CD4-positive, alpha-beta T cell treated with Interleukin-6 at 100 ng/mL for 8 hours (primary cell): ENCODE measurements at places on chromosomes 1 and 21.

DNA sequence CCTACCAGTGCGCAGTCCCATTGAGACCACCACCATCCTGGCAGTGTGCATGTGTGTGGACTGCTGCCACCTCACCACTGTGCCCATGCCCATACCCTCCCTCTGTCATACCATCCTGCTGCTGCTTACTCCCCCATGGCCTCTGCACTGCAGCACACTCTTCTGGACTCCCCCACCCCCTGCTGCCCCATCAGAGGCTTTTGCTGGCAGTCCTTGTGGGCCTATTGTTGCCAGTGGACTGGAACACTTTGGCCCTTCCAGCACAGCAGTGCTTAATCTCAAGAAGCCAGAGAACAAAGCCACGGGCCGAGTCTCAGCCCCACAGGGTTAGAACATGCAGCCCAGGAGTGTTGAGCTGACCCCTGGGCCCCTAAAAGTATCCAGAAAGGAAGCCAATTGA is 41.9 kb upstream of the IVNS1ABP start:
- DNase-seq, result no peak

GRCh38 chr1:61436016-61436415 is 288.9 kb downstream of the TM2D1 start:
- no peak for DNase-seq

- no peak for DNase-seq
These were observed 9.8 kb downstream of the DISP1 start for GRCh38 chr1:222824641-222825040.

GRCh38 chr21:34521561-34521960 is 9.6 kb upstream of the KCNE1 start:
- DNase-seq, result no peak

DNA sequence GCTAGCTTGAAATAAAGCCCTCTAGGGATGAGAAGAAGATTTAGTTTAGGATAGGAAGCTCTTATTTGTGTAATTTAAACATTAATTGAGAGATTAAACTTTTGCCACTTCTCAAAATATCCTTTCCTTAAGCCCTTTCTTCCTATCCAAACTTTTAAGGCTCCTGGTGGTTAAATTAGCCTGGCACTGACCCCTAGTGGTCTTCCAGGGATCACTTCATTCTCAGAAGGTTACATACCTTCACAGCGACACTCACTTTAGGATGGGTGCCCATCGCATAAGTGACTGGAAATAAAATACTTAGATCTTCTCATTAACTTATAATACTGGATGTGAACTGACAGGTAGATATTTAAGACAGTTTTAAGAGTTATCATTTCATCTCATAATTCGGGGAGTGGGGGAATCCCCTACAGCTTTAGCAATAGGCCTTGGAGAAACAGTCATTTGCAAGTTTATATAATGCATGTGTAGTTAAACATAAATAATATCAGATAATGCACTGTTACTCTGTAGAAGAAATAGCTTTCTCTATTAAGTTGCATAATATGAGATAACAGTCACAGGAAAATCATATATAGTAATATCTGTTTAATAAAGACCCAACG is 7.4 kb downstream of the LHX9 start:
- DNase-seq, result peak; percentile 33

DNA sequence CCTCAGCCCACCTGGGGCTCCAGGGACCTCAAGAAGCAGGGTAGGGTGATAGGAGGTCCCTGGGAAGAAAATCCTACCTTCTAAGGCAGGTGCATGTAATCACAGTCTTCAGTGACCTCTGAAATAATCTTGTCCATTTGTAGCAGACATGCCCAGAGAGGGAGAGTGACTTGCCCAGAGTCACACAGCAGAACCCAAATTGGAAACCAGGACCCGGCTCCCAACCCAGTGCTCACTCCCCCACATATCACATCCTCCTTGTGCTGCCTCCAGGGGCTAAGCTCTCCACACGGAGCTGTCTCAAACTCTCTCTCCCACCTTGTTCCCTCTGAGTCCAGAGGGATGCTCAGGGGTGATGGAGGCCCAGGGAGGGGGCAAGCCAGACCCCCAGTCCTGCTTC is 72.5 kb downstream of the RAP1GAP start:
- no peak for DNase-seq

DNA sequence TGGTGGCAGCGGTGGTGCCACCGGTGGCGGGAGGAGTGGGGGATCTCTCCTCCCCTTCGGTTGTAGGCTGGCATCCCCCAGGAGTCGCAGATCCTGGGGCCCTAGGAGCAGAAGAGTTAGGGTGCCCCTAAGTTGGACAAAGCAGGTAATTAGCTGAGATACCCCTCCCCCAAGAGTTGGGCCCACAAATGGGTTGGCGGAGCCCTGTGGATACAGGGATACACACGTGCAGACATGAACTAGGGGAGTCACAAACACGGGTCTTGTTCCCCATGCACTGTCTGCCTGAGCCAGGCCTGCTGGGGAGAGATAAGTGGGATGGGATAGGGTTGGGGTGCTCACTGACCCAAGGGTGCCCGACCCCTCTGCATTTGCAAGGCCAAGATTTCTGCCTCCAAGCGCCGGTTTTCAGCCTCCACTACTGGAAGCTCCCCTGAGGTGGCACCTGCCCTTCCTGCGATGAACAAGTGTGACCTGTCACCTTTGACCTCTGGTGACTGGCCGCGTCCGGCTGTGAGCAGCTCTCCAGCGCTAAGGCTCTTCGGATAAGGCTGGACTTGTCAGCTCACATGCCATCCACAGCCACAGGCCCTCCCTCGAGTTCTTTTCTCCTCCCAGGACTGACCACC is 1.8 kb downstream of the CCDC17 start:
- DNase-seq, result no peak

DNA sequence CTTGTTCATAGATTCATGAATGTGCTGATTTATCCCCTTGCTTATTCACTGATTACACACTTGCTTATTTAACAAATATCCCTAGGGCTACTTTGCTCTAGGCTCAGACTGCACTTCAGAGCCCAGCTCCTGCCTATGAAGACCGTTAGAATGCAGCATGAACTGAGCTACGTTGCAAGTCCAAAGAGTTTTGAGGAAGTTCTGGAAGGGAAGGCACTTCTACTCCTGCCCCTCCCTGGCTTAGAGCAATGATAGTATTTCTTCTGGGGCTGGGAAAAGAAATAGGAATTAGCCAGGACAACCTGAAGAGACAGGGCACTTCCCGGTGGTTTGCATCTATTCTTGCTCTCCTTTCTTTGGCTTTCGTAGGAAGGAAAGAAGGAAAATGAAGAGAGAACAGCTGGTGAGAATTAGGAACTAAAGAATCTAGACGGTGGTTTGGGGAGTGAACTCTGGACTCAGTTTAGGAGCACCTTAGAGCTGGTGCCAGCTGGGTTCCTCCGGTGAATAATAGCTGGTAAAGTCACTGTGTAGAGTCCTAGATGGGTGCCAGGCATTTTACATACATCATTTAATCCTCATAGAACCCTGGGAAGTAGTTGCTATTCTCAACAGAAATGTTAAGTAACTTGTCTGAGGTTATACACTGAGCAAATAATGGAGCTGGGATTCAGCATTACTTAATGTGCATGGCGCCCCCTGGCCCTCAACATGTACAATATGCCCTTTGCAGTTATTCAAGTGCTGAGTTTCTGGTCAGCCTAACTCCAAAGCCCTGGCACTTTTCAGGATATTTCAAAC is 65.9 kb downstream of the NDUFS5 start:
- peak; percentile 46 for DNase-seq

DNA sequence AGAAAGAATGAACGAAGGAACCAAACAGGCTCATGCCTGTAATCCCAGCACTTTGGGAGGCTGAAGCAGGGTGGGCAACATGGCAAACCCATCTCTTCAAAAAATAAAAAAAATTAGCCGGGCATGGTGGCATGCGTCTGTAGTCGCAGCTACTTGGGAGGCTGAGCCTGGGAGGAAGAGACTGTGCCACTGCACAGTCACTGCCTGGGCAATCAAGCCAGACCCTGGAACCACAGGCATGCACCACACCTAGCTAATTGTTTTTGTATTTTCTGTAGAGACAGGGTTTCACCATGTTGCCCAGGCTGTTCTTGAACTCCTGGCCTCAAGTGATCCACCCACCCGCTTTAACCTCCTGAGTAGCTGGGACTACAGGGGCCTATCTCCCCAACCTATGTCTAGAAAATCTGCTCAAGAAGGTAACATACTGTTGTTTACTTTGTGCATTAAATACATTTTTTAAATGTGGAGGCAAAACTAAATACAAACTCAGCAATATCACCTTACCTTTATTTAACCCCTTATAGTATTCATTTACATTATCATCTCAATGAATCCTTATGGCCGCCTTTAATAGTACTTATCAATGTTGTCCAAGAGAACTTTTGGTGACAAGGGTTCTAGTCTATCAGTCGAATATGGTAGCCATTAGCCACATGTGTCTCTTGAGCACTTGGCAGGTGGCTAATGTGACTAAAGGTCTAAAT is 2.7 kb downstream of the KHDC4 start:
- no peak for DNase-seq

DNA sequence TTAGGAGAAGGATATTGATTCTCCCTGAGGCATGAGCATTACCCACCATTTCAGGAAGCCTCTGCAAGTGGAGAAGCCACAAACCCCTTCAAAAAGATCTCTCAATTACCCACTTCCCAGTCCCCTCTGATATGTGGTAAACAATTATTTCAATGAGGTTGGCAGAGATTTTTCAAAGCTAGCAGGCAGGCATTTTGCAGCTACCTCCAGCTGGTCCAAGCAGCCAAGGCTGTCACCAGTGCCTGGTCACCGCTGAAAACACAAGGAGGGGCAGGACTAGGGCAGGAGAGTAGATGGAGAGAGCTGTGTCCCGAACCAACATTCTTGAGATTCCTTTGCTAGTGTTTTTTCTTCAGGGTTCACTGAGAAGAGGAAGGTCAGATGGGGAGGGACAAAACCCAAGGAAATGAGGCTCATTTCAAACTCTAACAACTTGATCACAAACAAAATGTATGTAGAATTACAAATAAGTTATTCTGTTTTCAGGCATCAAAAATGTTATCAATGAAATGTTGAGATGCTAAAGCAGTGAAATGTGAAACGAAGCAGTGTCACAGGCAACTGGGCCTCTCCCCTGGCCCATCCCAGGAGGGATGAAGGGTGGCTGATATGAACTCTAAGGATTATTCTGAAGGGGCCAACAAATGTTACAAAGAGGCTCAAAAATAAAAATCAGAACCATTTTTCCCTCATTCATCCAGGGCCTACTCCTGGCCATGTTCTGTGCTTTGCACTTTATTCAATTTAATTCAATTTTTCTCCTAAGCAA is 22.3 kb downstream of the APP start:
- DNase-seq, result no peak

GRCh38 chr1:167767761-167768160 is 46.0 kb downstream of the MPZL1 start:
- DNase-seq, result no peak

- no peak for DNase-seq
These were observed 1.5 kb downstream of the PHGDH start for GRCh38 chr1:119713039-119713748.

DNA sequence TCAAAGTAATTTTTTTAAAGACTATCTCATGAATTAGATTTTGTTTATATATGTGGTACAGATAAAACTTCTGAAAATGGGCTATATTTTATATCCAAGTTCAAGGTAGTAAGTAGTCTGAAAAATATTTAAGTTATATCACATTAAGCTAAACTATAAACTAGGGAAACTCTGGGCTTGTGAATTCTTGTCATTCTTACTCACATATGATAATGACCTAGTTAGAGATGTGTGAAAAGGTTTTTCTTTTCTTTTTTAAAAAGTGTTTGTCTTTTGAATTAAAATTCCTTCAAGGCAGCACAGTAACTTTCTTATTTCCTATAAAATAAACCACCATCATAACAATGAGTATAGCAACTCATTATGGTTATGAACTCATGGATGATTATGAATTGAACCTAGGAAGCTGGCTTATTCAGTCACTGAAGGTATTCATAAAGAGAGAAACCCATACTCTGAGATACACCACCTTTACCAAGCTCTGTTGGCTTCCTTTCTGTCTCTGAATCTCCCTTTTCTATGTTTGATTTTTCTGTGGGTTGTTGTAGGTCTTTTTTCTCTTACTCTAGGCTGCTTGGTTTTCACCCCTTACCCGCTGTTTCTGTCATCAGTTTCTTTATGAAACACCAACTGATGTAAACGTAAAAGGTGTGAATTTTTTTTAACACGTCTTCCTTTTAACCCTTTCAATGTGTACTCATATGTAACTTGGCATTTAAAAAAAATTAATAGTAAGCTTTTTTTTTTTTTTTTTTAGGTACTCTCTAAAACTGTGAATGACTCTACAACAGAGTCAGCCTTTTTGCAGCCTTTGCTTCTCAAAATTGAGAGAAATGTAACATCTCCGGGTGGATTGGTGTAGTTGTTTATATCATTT is 25.2 kb downstream of the IL12RB2 start:
- peak; percentile 29 for DNase-seq

GRCh38 chr1:56586502-56586901 is 7.1 kb upstream of the PLPP3 start:
- no peak for DNase-seq

DNA sequence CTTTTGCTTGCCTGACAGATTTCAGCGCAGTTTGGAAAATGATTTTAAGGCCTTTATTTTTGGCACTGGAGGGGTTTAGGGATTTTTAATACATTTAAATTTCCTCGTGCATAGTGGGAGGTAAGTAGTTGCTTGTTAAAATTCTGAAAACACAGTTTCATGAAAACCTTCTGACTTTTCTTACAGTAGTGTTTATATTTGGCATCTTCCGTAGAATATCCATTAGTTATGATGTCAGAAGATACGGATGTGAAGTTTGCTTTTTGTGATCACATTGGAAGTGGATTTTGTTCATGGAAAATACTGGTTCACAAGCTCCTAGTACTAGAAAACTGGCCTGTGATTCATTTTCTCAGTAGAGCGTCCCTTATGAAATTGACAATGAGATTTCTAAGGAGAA is 1.3 kb downstream of the RABGAP1L start:
- DNase-seq, result no peak

GRCh38 chr1:118989006-118989815 is 1.1 kb upstream of the TBX15 start:
- no peak for DNase-seq

- DNase-seq, result no peak
These were observed 120.6 kb downstream of the CASZ1 start for GRCh38 chr1:10675813-10676212.

GRCh38 chr1:168320800-168321450 is 40.2 kb downstream of the TBX19 start:
- no peak for DNase-seq

DNA sequence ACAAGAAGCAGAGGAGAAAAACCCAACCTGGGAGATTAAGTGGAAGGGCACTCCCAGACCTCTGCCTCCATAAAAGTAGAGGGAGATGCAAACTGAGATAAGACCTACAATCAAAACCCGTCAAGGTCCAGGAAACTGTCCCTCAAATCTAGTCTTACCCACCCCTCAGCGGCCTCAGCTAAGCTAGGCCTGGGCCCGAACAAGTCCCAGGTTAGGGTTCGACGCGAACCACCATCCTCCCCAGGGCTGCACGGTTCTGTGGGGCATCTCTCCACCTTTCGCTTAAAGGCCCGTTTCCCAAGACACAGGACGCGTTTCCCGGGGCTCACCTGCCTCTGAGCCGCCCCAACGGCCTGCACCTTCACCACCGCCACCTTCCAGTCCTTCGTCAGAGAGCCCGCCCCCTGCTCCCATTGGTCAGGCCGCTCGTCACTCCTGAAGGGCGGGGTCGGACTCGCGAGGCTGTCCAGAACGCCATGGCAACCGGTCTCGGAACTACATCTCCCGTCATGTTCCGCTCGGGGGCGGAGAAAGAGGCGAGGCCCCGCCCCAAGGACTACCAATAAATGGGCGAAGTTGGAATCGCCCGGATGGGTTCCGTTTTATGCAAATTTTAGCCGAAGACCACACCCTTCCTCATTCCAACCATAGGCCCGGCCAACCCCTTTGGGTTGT is at the start of gene CRYZL1:
CRYZL1 (minus strand) TSS at position 390 of the 675 bp plus-strand sequence. CDS start 10,190 bp downstream, outside the sequence.
- DNase-seq, result peak; percentile 100
